ENCODE measurements at places on chromosomes 4 and X. TPM values are rescaled to one million over a fixed set of nuclear protein-coding genes. Genes with fewer than 3 reads are reported as not detected.

CCSER1 gene
- 21.8 TPM for total RNA-seq

KLHL34 gene
- total RNA-seq, result not detected

CENPI gene
- 6.3 TPM for total RNA-seq

SULT1E1 gene
- total RNA-seq, result 72.5 TPM

GABRE gene
- total RNA-seq, result 15.5 TPM

AREG gene
- 116 TPM for total RNA-seq

TXK gene
- total RNA-seq, result 1.5 TPM

SLAIN2 gene
- total RNA-seq, result 101 TPM

DDIT4L gene
- total RNA-seq, result 4.4 TPM

ARMCX4 gene
- 8.3 TPM for total RNA-seq

ALB gene
- total RNA-seq, result 25,578 TPM

DUSP9 gene
- total RNA-seq, result 87.3 TPM

NONO gene
- 330 TPM for total RNA-seq

SMIM10 gene
- 3.2 TPM for total RNA-seq

TMEM185A gene
- total RNA-seq, result 45.7 TPM

PAPSS1 gene
- total RNA-seq, result 103 TPM

MAGEC2 gene
- not detected for total RNA-seq

CT45A2 gene
- not detected for total RNA-seq

PGM2 gene
- total RNA-seq, result 28.2 TPM

PRDM8 gene
- total RNA-seq, result 1.8 TPM

ARX gene
- total RNA-seq, result not detected

CT45A5 gene
- total RNA-seq, result not detected

DCAF12L1 gene
- 2.0 TPM for total RNA-seq

PWWP3B gene
- total RNA-seq, result 34.9 TPM

SLC49A3 gene
- 8.5 TPM for total RNA-seq

TACC3 gene
- 10.5 TPM for total RNA-seq

MYOZ2 gene
- total RNA-seq, result 0.10 TPM

MXRA5 gene
- 13.7 TPM for total RNA-seq

MANBA gene
- 98.1 TPM for total RNA-seq

CNGA1 gene
- total RNA-seq, result 6.0 TPM

TBC1D25 gene
- total RNA-seq, result 3.0 TPM

C4orf54 gene
- not detected for total RNA-seq

FAM47A gene
- not detected for total RNA-seq

LANCL3 gene
- 0.87 TPM for total RNA-seq

UNC5C gene
- 16.0 TPM for total RNA-seq

RAB39B gene
- total RNA-seq, result 1.00 TPM

N4BP2 gene
- total RNA-seq, result 29.9 TPM

PPP1R2C gene
- not detected for total RNA-seq

IL1RAPL1 gene
- 3.9 TPM for total RNA-seq

RAB41 gene
- total RNA-seq, result not detected

FGFBP2 gene
- total RNA-seq, result 5.2 TPM

SPINK2 gene
- total RNA-seq, result not detected

POLN gene
- total RNA-seq, result 2.0 TPM
